Heart right ventricle (tissue), 16 donors: ENCODE measurements at places on chromosomes 7 and 10. TPM values are rescaled to one million over a fixed set of nuclear protein-coding genes. Genes with fewer than 3 reads are reported as not detected.

TEX47 gene
- total RNA-seq = not detected

DUSP5 gene
- total RNA-seq = 23.7 TPM

MOGAT3 gene
- not detected for total RNA-seq

CEP55 gene
- total RNA-seq = 0.19 TPM

CFAP69 gene
- total RNA-seq = 3.3 TPM

OPN1SW gene
- total RNA-seq = not detected

MEIG1 gene
- total RNA-seq = not detected

DNAAF5 gene
- total RNA-seq = 21.5 TPM

DNA sequence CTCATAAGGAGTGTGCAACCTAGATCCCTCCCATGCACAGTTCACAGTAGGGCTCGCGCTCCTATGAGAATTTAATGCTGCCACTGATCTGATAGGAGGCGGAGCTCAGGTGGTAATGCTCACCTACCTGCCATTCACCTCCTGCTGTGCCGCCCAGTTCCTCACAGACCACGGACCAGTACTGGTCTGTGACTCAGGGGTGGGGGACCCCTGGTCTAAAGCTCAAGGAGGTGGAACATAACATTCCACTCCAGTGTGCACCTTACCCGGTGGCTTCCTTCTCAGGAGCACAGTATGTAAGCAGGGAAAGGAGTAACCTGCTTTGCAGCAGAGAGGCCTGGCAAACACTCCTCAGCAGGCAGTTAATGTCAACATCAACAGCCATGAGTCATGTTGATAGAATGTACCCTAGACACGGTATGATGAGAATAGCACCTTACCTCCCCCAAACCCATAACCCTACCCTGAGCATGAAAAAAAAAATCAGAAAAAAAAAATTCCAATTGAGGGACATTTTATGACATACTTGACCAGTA, 273.5 kb downstream of the FGFR2 start:
- no peak overlapping the region for H3K27ac ChIP-seq
- no peak for DNase-seq
- H3K4me3 ChIP-seq = no peak overlapping the region
- H3K4me1 ChIP-seq = no peaks in the 10 kb centered on the region
- H3K27me3 ChIP-seq = no peaks in the 10 kb centered on the region

DNA sequence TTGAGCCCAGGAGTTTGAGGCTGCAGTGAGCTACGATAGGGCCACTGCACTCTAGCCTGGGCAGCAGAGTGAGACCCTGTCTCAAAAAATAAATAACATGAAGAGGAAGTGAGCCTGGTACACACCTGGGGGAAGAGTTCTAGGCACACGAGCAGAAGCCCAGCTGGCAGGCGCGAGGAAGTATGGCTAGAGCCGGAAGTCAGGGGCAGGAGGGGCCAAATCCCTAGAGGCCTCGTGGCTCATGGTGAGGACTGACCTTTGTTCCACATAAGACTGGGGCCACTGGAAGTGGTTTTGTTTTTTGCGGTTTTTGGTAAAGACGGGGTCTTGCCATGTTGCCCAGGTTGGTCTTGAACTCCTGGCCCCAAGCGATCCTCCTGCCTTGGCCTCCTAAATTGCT, 117.6 kb downstream of the HIP1 start:
- peak overlapping the region; percentile 6 for H3K27ac ChIP-seq
- no peak overlapping the region for H3K4me3 ChIP-seq
- no peaks in the 10 kb centered on the region for H3K36me3 ChIP-seq
- no peaks in the 10 kb centered on the region for H3K27me3 ChIP-seq
- DNase-seq = no peak
- peaks cover 7% of the 10 kb centered on the region for H3K4me1 ChIP-seq

DNA sequence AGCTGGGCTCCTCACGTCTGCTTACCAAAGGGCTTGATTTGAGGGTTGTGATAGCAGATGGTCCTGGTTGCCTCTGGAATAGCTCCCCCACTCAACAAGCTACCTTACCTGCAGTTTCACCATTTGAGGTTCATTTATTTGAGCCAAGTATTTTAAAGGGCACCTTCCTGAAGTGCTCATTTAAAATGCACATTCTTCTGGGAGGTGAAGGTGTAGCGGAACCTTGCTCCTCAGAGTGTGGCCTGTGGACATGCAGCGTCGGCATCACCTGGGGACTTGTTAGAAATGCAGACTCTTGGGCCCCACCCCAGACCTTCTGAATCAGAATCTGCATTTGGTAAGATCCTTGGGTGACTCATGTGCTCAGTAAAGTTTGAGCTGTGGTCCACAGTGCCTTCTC, 2.3 kb downstream of the CDH23 start:
- no peaks in the 10 kb centered on the region for H3K36me3 ChIP-seq
- H3K27me3 ChIP-seq = no peaks in the 10 kb centered on the region
- no peak overlapping the region for H3K4me3 ChIP-seq
- H3K4me1 ChIP-seq = peaks cover 18% of the 10 kb centered on the region
- no peak for DNase-seq

- peaks cover 39% of the 10 kb centered on the region for H3K4me1 ChIP-seq
- H3K4me3 ChIP-seq = no peak overlapping the region
- H3K36me3 ChIP-seq = no peaks in the 10 kb centered on the region
Measured at GRCh38 chr10:110762849-110763211, 108.9 kb upstream of the PDCD4 start.

DNA sequence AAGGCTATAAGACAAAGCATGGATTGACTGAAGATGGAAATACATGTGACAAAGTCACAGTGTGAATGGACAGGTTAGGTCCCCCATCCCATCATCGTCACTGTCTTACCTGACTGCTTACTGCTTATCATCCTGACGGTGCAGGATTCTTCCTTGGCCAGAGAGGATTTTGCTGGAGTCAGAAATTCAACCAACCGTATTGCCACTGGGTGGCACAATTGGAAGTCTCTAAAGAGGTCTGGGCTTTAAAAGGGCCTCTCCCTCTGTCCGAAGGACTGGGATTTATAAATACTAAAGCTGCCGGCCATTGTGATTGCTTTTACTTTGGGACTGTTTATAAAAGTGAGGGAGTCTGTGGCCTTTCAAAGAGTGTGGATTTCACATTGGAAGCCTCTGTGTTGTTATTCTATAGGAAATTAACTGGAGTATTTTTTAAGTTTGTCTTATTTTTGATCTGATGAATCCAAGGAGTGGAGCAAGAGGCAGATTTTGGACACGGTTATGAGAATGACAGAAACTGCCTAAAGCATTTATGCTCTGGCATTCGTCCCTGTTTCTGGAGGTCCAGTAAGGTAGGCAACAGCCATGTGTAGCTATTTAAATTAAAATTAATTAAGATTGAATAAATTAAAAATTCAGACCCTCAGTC, 113.3 kb upstream of the CREB5 start:
- H3K4me1 ChIP-seq = no peaks in the 10 kb centered on the region
- DNase-seq = no peak
- H3K27me3 ChIP-seq = no peaks in the 10 kb centered on the region
- no peaks in the 10 kb centered on the region for H3K36me3 ChIP-seq

- H3K27ac ChIP-seq = no peak overlapping the region
- H3K4me1 ChIP-seq = peaks cover 7% of the 10 kb centered on the region
- H3K36me3 ChIP-seq = no peaks in the 10 kb centered on the region
- no peak for DNase-seq
- no peak overlapping the region for H3K4me3 ChIP-seq
Measured at GRCh38 chr7:41451826-41452225, 251.1 kb downstream of the INHBA start.

DNA sequence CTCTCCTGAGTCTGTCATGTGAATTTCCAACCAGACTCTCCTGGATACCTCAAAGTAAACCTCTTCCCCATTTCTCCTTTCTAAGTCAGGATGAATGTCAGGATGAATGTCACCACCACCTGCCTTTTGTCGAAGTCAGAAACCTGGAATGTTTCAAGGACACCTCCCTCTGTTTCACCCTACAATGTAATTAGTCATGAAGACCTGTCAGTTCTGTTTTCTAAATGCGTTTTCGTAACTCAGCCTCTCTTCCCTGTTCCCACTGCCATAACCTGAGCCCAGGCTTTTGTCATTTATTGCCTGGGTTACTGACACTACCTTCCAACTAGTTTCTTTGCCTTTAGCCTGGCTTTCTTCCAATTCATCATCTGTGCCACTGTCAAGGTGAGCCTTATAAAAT, 5.5 kb upstream of the STN1 start:
- H3K4me1 ChIP-seq = peaks cover 5% of the 10 kb centered on the region
- H3K27ac ChIP-seq = no peak overlapping the region
- DNase-seq = no peak
- H3K4me3 ChIP-seq = no peak overlapping the region
- H3K36me3 ChIP-seq = no peaks in the 10 kb centered on the region

- H3K4me1 ChIP-seq = no peaks in the 10 kb centered on the region
- H3K4me3 ChIP-seq = no peak overlapping the region
- no peak for DNase-seq
- H3K36me3 ChIP-seq = no peaks in the 10 kb centered on the region
- no peaks in the 10 kb centered on the region for H3K27me3 ChIP-seq
- H3K27ac ChIP-seq = no peak overlapping the region
Measured at GRCh38 chr7:13259930-13260329, 572.5 kb downstream of the ARL4A start.

DNA sequence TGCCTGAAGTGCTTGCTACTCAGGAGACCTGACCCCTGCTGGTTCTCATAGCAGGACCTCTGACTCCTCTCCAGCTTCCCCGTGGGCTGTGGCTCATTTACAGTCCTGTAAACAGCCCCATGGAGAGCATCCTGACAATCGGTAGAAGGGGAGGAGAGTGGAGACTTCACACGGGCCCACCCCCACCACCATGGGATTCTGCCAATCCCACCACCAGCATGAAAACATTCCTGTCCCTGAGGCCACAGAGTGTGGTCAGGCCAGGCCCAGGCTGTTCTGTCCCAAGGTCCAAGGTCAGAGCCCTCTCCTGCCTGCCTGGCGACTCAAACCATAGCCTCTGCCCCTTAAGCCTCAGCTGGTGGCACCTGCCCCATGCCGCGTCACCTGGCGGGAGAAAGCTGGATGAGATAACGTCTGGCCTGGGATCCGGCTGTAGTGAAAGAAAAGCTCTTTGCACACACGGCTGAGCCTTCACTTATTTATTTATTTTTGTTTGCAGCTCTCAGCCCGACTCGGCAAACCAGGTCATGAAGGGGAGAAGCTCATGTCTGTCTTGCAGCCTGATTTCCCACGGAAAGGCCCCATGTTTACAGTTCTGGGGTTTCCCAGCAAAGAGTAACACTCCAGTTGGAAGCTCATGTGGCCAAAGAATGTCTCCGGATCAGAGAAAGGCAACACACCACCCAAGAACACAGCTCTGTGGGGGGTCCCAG, 293.6 kb upstream of the ZMIZ1 start:
- H3K27ac ChIP-seq = peak overlapping the region; percentile 91
- no peak for DNase-seq
- no peaks in the 10 kb centered on the region for H3K27me3 ChIP-seq

GRCh38 chr7:47536661-47537611, 45.0 kb downstream of the TNS3 start:
- peak overlapping the region; percentile 46 for H3K4me3 ChIP-seq
- H3K27ac ChIP-seq = peak overlapping the region; percentile 34
- H3K27me3 ChIP-seq = peaks cover 17% of the 10 kb centered on the region
- H3K4me1 ChIP-seq = peaks cover 2% of the 10 kb centered on the region
- H3K36me3 ChIP-seq = no peaks in the 10 kb centered on the region
- peak; percentile 61 for DNase-seq

DNA sequence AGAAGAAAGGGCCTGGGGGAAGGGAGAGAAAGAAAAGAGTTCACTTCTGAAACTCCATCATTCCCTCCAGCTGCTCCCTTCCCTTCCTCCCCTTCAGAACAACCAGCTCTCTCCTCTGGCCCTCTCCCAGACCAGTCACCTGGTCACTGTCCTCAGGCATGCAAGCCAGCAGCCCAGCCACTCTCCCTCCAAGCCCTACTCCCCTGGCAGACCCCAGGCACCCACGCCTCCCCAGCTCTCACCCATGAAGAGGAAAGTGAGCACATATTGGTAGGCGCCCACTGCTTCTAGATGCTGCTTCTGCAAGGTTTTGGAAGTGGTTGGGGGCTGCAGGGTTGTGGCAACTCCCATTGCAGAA, 353 bp downstream of the MOGAT3 start:
- H3K4me3 ChIP-seq = no peak overlapping the region
- H3K4me1 ChIP-seq = peaks cover 9% of the 10 kb centered on the region
- no peaks in the 10 kb centered on the region for H3K36me3 ChIP-seq
- no peak overlapping the region for H3K27ac ChIP-seq
- no peak for DNase-seq

GRCh38 chr10:13043520-13043919, 42.0 kb upstream of the CCDC3 start:
- H3K4me1 ChIP-seq = no peaks in the 10 kb centered on the region
- H3K36me3 ChIP-seq = no peaks in the 10 kb centered on the region
- H3K27me3 ChIP-seq = no peaks in the 10 kb centered on the region
- H3K27ac ChIP-seq = no peak overlapping the region
- H3K4me3 ChIP-seq = no peak overlapping the region

- H3K4me1 ChIP-seq = no peaks in the 10 kb centered on the region
- H3K36me3 ChIP-seq = no peaks in the 10 kb centered on the region
- DNase-seq = no peak
- no peaks in the 10 kb centered on the region for H3K27me3 ChIP-seq
- H3K4me3 ChIP-seq = no peak overlapping the region
Measured at GRCh38 chr7:145698526-145699262, 417.9 kb upstream of the CNTNAP2 start.

- no peak overlapping the region for H3K27ac ChIP-seq
- DNase-seq = no peak
- H3K4me1 ChIP-seq = peaks cover 25% of the 10 kb centered on the region
Measured at GRCh38 chr10:76034353-76035205, 603.2 kb downstream of the LRMDA start.

DNA sequence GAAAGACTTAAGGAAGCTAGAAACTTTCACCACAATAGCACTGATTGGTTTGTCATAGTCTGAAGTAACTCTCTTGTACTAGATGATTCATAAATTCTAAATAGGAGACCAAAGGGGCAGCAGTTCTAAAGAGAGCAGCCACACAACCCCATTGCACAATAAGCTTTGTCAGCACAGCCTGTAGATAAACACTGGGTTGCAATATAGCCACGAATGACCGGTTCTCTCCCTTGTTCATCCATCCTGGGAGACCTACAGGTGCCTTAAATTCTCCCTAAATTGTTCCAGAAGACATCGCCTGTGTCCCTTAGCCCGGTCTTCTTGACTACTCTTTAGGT, 167.0 kb downstream of the SNX13 start:
- H3K27me3 ChIP-seq = no peaks in the 10 kb centered on the region
- H3K27ac ChIP-seq = no peak overlapping the region
- DNase-seq = no peak
- H3K4me3 ChIP-seq = no peak overlapping the region
